Activated CD4-positive, alpha-beta T cell treated with anti-CD3 and anti-CD28 coated beads, Interleukin-2, amount 50 U/mL, for 4 hours (primary cell): ENCODE measurements at places on chromosomes 11 and 22.

DNA sequence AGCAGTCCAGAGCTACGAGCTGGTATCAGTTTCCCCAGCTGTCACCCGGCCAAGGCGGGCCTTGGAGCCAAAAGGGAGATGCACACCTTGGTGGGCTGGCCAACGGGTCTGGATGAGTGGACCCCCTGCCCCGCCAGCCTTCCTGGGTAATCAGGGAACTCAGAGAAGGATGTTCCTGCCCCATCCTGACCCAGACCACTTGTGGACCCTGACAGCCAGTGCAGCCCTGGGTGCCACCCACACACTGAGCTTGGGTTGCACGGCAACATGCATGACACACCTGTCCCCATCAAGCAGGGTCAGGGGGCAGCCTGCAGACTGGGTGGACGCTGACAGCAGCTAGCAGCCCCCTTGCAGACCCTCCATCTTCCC, 8.6 kb downstream of the SLC25A1 start:
- DNase-seq: no peak

DNA sequence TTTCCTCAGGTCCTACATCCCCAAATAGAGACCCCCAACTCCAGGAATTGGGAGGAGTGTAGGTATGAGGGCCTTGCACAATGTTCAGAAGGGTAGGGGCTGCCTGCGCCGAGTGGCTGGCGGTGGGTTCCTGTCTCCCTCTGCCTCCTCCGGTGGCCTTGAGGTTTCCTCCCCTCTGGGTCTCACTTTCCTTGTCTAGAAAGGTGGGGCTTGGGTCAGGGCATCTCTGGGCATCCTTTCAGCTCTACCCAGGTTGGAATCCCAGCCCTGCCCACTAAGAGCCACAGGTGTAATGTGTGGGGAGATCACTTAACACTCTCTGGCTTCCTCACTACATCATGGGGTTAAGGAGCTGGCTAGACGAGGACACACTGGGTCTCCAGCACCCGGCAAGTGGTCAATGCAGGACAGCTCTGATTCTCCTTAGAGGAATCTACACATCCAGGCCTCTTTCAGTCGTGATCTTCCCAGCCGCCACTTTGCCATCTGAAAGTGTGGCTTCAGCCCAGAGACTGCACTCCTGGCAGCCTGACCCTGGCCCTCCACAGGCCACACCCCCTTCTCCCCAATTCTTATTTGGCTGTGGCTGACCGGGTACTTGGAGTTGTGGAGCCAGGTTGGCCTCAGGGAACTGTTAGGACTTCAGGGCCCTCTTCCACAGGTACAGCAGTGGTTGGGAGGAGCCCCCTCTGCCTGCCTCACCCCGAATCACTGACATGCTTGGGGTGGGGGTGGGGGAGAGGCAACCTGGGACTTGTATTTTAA, 22.1 kb downstream of the PRDM11 start:
- no peak for DNase-seq

GRCh38 chr11:48028914-48029680, 48.7 kb downstream of the PTPRJ start:
- DNase-seq: no peak

- DNase-seq: no peak
Observed at GRCh38 chr11:79421820-79422219, 19.0 kb downstream of the TENM4 start.

- peak; percentile 8 for DNase-seq
Observed at GRCh38 chr11:69166218-69167115, 10.7 kb downstream of the SMIM38 start.
